HFFc6 (cell line): ENCODE measurements at places on chromosomes 11 and 22. TPM values are rescaled to one million over a fixed set of nuclear protein-coding genes. Genes with fewer than 3 reads are reported as not detected.

Gene CASP5
- not detected in 3 replicates for total RNA-seq

Gene ZNF74
- total RNA-seq, result 6.0 and 7.1 TPM in 2 replicates

- no peak for DNase-seq
Measured at GRCh38 chr11:105486929-105487328, 122.9 kb upstream of the GRIA4 start.

DNA sequence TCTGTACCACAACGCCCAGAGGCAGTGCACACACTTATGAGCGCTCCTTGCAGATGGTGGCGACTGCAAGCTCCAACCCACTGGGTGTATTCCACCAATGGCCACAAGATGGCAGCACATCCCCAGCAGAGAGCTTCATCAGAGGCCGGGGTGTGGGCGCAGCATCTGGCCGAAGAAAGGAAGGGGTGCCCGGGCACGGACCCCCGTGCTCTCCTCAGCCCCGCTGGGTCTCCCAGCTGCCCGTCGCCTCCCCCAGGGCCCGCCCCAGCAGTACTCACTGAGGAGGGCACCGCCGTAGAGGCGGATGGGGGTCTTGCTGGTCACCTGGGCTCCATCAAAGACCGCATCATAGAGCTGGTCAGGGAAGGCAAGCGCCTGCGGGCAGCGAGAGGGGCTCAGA lies 14.2 kb downstream of the TP53I11 start:
- peak; percentile 55 for DNase-seq

GRCh38 chr11:16173798-16174197 lies 182.5 kb downstream of the SOX6 start:
- DNase-seq, result no peak

Gene ZBTB3
- 8.5 to 10.9 TPM (median 9.1 TPM) in 3 replicates for total RNA-seq

GRCh38 chr11:119144825-119145486 lies 3.9 kb upstream of the ABCG4 start:
- peak; percentile 57 for DNase-seq

GRCh38 chr11:127392575-127392974 lies 392.0 kb upstream of the KIRREL3 start:
- DNase-seq, result no peak

Gene CCDC73
- total RNA-seq, result not detected in 3 replicates

DNA sequence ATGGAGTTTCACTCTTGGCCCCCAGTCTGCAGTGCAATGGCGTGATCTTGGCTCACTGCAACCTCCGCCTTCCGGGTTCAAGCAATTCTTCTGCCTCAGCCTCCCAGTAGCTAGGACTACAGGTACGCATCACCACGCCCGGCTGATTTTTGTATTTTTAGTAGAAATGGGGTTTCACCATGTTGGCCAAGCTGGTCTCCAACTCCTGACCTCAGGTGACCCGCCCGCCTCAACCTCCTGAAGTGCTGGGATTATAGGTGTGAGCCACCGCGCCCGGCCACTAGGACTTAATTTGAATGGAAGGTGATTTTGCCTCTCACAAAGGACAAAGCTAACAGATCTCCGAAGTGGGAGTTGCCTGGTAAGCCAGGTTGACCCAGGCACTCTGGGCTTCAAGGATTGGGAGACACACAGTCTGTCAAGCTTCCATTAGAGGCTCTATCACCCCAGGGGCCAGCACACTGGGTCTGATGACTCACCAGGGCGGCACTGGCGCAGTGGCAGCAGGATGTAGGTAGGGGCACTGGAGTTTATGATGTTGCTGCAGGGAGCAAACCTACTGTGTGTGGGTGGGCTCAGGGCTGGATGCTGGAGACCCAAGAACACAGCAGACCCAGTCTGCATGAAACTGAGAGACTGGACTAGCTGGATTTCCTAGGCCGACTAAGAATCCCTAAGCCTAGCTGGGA lies 17.8 kb upstream of the KCTD14 start:
- no peak for DNase-seq

- no peak for DNase-seq
Measured at GRCh38 chr22:31223786-31224191, 11.7 kb downstream of the LIMK2 start.

Gene KRTAP5-7
- not detected in 3 replicates for total RNA-seq

GRCh38 chr22:31742682-31743081 lies 7.2 kb downstream of the PRR14L start:
- DNase-seq, result no peak

- no peak for DNase-seq
Measured at GRCh38 chr11:72856065-72856464, 41.9 kb downstream of the ATG16L2 start.

GRCh38 chr11:105344938-105345337 lies 205.4 kb upstream of the CARD18 start:
- no peak for DNase-seq

Gene TMEM121B
- total RNA-seq, result 0.05 to 0.08 TPM (median 0.05 TPM) in 3 replicates

- no peak for DNase-seq
Measured at GRCh38 chr11:100887659-100888058, 200.6 kb downstream of the ARHGAP42 start.

- DNase-seq, result peak; percentile 30
Measured at GRCh38 chr11:64489831-64490441, 101.1 kb upstream of the SLC22A12 start.

Gene RAB39A
- total RNA-seq, result not detected in 3 replicates

GRCh38 chr11:120482149-120482548 lies 29.4 kb upstream of the GRIK4 start:
- peak; percentile 57 for DNase-seq

- DNase-seq, result no peak
Measured at GRCh38 chr11:99080154-99080553, 59.4 kb downstream of the CNTN5 start.

Gene OSM
- not detected in 3 replicates for total RNA-seq

DNA sequence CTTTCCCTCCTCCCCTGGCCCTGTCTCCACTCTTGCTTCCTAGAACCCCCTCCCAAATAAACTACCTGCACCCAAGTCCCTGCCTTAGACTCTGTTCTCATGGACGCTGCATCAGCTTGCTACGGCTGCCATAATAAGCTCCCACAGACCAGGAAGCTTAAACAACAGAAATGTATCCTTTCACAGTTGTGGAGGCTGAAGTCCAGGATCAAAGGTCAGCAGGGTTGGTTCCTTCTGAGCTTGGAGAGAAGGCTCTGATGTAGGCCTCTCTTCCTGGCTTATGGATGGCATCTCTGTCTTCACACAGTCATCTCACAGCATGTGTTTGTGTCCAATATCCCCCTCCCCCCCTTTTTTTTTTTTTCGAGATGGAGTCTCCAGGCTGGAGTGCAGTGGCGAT lies 23.4 kb downstream of the CBX7 start:
- DNase-seq, result no peak

GRCh38 chr11:9899676-9900075 lies 235.8 kb downstream of the SWAP70 start:
- no peak for DNase-seq

DNA sequence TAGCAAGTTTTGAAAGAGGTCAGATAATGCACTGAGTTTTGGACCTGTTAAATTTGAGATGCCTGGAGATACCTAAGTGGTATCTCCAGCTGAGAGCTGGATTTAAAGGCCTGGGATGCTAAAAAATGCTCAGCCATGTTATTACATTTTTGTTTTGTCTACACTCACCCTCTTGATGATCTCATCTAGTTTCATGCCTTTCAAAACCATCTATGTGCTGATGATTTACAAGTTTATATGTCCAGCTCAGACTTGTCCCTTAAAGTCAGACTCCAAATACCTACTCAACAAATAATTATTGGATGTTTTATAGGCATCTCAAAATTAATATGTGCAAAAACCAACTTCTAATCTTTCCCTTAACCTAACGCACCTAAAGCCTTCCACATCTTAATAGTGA lies 103.6 kb upstream of the OR9G4 start:
- no peak for DNase-seq

Gene LRRC4C
- total RNA-seq, result not detected in 3 replicates

Gene CARNS1
- 0.06 to 0.07 TPM in 2 of 3 replicates, not detected in the other for total RNA-seq

DNA sequence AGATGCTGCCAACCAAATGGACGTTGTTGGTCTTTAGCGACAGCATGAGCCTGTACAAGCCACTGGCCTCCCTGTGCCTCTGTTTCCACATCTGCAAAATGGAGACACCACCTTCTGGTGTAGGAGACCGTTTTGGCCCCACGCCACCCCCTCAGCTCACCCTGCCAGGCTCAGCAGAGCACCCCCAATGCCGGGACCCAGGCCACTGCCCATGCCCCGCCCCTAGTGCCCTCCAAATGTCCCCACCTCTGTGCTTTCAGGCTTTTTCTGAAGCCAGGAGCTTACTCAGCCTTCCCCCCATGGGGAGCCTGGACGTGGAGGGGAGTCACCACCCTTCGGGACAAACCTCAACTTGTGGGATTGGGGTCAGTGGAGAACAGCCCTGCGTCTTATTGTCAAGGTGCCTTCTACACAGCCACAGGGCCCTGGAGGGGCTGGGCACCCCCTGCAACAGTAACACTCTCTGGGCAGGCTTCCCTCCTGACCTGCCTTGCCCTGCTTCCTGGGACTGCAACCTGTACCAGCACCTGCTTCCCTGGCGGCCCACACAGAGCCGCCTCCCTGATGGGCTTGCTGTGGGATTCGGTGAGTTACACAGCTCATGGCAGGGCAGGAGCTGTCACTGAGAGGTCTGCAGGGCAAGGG lies 24.6 kb upstream of the RTL6 start:
- no peak for DNase-seq

Gene NRXN2
- total RNA-seq, result 0.13 and 0.51 TPM in 2 replicates

DNA sequence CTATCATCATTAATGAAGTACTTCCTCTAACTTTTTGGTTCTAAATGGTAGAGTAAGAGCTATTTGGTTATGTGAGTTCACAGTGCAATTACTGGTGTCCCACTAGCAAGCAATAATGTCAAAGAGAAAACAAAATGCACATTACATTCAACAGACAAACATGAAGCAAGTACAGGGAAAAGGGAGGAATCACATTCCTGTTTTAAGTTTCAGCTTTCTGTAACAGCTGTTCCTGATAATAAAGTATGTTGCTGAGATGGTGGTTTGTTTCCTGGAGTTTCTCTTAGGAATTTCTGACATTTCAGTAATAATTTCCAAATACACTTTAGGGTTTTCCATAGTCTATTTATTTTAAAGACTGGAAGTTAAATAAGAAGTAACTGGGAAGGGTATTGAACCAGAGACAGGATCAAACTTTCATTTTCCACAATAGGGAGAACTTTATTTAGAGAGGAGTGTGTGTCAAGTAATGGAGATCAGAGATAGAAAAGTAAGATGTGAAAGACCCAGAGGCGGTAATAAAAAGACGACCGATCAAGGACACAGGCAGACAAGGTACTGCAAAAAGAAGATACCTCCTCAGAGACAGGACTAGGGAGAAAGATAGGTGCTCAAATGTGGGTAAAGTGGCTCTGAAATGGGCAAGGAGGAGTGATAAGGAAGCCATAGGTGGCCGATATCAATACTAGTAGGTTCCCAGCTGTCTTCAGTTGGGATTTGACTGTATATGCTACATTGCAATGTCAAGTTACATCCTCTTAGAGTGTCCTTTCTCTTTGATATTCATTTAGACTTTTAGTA lies 20.8 kb upstream of the CLNS1A start:
- DNase-seq, result peak; percentile 30

Gene FAM89B
- 43.1 to 53.5 TPM (median 51.4 TPM) in 3 replicates for total RNA-seq

DNA sequence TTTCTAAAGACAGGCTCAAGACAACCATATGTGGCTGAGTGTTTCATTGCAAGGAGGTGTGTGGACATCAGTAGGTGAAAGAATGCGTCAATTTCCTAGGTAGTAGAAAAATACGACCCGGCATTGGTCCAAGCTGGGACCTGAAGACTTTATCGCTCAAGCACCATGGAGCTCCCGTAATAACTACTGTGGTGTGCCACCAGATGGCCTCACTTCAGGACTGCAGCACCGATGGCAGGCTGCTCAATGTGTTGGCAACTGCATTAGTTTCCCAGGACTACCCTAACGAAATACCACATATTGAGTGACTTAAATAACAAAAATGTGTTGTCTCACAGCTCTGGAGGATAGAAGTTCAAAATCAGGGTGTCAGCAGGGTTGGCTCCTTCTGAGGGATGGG lies 72.4 kb upstream of the FAT3 start:
- DNase-seq, result no peak

GRCh38 chr11:112999520-112999919 lies 38.3 kb downstream of the NCAM1 start:
- DNase-seq, result no peak

GRCh38 chr11:12376259-12377081 lies 901 bp upstream of the PARVA start:
- no peak for DNase-seq

DNA sequence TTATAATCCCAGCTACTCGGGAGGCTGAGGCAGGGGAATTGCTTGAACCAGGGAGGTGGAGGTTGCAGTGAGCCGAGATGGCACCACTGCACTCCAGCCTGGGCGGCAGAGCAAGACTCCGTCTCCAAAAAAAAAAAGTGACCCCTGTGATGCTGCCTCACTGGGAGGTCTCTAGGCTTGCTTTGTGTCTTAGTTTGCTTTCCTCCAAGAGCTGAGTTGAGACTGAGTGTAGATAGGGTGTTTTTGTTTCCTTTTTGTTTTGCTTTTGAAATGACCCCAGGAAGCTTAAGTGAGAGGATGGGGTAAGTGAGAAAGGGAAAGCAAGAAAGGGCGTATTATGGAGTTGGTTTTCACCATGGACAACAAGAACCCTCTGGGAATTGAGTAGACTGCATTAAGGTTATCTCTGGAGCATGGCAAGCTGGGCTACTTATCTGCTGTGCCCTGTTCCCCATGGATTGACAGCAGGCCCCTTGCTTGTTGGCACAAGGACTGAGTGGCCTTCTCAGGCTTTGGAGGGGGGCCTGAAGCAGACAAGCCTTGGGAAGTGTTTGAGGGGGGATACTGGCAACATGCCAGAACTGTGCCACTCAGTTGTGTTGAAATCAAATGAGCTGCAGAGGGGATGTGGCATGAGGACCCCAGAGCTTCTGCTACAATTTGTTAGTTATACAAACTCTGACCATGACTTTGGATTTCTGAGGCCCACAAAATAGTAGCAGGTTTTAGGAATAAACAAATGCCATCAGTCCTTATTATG lies 300.6 kb upstream of the C11orf87 start:
- DNase-seq, result no peak

DNA sequence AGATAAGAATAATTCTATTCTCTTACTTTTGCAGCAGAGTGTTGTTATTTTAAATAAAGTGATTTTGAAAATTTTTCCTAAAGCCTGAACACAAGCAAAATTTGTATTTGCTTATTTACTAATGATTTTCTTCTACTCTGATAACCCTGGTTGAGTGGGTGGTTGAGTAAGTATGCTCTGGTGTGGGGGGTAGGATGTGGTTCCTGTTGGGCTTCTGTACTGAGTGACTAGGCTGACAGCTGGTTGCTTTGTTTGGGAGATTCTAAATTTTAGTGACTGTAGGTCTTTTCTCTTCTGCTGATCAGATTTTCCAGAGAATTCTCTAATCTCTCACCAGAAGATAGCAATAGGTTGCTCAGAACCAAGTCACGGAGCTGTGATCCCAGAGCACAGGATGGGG lies 61.6 kb downstream of the METTL15 start:
- no peak for DNase-seq

Gene OR5P2
- not detected in 3 replicates for total RNA-seq
